ENCODE measurements at places on chromosomes 2 and 18.

- DNase-seq, result no peak
Observed at GRCh38 chr18:66603941-66604627, at the start of gene CDH19. CDH19 (minus strand) TSS chr18:66604090; CDS start chr18:66572204, 31,886 bp downstream.

GRCh38 chr2:39499336-39499735 is 62.3 kb upstream of the MAP4K3 start:
- no peak for DNase-seq

GRCh38 chr18:49625021-49625691 is 63.3 kb downstream of the LIPG start:
- no peak for DNase-seq

DNA sequence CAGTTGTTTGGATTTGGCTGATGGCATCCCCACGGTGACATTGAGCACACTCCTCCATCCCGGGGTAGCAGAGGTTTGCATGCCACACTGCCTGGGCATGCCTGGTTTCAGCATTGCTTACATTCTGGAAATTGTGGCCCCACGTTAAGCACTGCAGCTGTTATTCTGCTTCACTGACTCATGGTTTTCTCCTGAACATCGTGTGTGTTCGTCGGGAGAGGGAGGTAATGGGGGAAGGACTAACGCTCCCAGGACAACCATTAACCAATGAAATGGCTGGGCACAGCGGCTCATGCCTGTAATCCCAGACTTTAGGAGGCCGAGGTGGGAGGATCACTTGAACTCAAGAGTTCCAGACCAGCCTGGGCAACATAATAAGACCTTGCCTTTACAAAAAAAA is 28.2 kb upstream of the YWHAQ start:
- DNase-seq, result peak; percentile 67
